HS-27A (cell line): ENCODE measurements at places on chromosomes 7 and 10.

DNA sequence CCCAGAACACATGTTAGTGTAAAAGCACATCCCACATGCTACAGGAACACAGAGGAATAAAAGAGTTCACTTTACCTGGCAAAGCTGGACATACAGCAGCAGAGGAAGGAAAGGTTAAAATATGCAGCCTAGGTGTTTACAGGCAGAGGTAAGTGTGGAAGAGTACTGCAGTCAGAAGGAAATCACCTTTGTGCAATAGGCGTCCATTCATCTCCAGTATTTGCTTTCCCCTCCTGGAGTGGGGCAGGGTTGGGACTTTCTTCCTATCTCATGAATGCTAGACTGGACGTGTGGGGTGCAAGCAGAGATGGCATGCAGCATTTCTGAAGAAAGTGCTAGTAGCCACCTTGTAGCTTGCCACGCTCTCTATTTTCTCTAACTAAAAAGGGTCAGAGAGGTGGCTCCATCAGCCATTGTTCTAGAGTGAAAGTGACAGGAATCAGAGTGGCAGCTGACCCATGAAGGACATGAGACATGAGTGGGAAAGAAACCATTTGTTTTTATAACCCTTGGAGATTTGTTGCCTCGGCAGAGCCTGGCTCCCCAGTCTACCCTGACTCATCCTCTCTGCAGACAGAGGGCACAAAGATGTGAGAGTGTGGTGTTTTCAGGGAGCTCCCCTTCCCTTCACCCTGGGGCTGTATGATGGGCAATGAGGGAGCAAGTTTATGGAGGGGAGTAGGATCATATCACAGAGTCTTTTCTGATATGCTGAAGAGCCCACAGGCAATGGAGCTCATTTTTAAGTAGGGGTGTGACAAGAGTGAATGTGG lies 101.2 kb upstream of the SEC61G start:
- no peak for DNase-seq

DNA sequence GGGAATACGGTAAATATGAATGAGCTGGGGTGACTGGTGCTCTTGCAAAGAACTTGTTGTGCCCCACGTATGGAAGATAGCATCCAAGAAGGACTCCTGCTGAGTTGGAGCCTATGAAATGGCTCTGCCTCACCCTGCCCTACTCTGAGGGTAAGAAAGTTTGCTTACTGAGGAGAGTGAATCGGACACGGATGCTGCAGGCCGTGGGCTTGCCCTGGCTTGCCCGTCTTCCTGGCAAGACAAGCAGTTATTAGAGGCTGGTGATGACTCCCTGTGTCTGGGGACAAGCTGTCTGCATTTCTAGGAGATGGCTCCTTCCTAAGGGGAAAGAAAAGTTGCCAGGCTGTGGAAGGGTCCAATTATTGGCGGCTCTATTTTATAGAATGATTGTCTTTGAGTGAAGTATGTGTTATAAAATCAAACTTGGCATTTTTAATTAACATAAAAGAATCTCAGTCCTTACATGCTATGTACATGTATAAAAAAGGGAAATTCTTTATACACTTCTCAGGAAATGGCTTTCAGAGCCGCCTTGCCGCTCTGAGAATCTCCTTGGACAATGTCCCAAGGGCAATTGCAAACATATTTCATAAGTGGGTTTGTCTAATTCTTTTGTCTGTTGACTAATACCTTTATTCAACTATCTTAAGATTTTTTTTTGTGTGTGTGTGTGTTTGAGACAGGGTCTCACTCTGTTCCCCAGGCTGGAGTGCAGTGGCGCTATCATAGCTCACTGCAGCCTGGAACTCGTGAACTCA lies 64.6 kb downstream of the CYP26A1 start:
- DNase-seq: no peak

DNA sequence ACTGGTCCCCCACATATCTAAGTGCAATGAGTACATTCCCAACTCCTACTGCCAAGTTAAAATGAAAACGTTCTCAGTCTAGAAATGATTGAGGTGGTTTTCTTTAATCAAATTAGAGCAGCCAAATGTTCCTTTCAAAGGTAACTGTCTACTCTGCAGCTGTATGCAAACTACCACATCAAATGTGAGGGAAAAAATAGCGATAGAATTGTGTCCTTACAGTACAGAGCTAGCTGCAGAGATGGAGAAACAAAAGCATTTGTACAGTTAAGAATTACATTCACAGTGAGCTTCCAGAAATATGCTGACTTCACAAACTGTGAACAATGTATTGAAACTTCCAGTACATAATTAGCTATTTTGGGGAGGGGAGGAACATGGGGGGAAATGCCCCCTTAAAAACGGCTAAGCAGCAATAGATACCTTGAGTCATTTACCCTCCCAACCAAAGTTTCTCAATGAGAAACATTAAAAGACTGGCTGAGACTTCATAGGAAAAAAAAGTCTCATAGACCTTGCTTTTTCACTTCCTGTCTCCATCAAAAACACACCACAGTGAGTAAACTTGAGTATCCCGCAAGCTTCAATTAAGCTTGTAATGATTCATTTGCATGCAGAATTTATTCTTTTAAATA lies 22.9 kb downstream of the CDK6 start:
- no peak for DNase-seq

DNA sequence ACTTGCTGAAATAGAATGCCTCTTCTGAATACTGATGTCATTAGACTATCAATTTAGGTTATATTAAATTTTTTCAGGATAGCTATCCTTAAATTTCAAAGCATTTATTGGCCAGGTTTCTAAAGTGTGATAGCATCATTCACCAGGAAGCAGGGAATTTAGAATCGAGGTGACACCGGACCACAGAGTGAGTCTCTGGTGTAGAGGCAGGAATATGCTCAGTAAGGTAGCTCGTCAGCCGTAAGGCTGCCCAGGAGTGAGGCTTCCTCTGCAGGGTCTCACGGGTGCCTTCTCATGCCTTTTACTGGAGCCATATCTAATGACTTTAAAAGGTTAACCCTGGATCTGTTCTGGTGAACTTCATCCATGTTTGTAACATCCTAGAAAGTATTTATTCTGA lies 170.8 kb upstream of the KLF14 start:
- no peak for DNase-seq

DNA sequence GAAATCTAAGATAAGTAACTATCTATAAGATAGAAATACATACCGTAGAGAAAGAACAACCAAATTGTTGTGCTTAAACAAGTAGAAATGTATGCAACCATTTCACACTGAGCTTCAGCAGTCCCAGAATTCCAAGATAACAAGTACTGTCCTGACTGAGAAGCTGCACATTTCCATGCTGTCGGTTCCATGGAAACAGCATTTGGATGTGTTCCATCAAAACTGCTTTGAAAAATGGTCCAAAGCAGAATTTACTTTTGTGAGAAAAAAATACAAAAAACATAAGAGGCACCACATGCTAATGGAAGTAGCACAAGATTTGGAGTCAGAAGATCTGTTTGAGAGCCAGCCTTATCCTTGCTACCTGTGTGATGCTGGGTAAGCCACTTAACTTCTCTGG lies 92.6 kb downstream of the MTERF1 start:
- DNase-seq: no peak

- no peak for DNase-seq
Measured at GRCh38 chr7:1516586-1517251, 12.5 kb upstream of the INTS1 start.

- no peak for DNase-seq
Measured at GRCh38 chr7:25930492-25931048, 221.4 kb upstream of the NFE2L3 start.

DNA sequence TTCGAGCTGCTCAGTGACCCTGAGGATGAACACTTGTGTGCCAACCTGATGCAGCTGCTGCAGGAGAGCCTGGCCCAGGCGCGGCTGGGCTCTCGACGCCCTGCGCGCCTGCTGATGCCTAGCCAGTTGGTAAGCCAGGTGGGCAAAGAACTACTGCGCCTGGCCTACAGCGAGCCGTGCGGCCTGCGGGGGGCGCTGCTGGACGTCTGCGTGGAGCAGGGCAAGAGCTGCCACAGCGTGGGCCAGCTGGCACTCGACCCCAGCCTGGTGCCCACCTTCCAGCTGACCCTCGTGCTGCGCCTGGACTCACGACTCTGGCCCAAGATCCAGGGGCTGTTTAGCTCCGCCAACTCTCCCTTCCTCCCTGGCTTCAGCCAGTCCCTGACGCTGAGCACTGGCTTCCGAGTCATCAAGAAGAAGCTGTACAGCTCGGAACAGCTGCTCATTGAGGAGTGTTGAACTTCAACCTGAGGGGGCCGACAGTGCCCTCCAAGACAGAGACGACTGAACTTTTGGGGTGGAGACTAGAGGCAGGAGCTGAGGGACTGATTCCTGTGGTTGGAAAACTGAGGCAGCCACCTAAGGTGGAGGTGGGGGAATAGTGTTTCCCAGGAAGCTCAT lies 1.1 kb downstream of the DDIT4 start:
- no peak for DNase-seq
